ENCODE measurements at places on chromosomes 12 and 14. TPM values are rescaled to one million over a fixed set of nuclear protein-coding genes. Genes with fewer than 3 reads are reported as not detected.

Gene HRK
- not detected for total RNA-seq

Gene SMIM41
- total RNA-seq = not detected

Gene SIX1
- total RNA-seq = 0.89 TPM

Gene CCDC184
- 0.63 TPM for total RNA-seq

Gene BMP4
- total RNA-seq = 0.47 TPM

Gene LHX5
- total RNA-seq = not detected

Gene INHBE
- not detected for total RNA-seq

Gene SLC10A1
- total RNA-seq = not detected

Gene TPPP2
- total RNA-seq = not detected

Gene KIF5A
- total RNA-seq = 1.9 TPM

Gene SPPL3
- 21.3 TPM for total RNA-seq

Gene PTHLH
- total RNA-seq = 0.35 TPM

Gene PLEKHD1
- 0.05 TPM for total RNA-seq

Gene CHMP4A
- 80.5 TPM for total RNA-seq

Gene RTN1
- total RNA-seq = not detected

Gene LMNTD1
- not detected for total RNA-seq

Gene TTLL5
- total RNA-seq = 43.4 TPM

Gene HOXC12
- total RNA-seq = not detected

Gene KERA
- total RNA-seq = not detected
